ENCODE measurements at places on chromosomes 6 and 20. TPM values are rescaled to one million over a fixed set of nuclear protein-coding genes. Genes with fewer than 3 reads are reported as not detected.

CDH26 gene
- not detected for polyA plus RNA-seq

SLC13A3 gene
- not detected for polyA plus RNA-seq

EDN3 gene
- not detected for polyA plus RNA-seq

TBC1D22B gene
- 4.3 TPM for polyA plus RNA-seq

ID4 gene
- polyA plus RNA-seq = not detected

DNA sequence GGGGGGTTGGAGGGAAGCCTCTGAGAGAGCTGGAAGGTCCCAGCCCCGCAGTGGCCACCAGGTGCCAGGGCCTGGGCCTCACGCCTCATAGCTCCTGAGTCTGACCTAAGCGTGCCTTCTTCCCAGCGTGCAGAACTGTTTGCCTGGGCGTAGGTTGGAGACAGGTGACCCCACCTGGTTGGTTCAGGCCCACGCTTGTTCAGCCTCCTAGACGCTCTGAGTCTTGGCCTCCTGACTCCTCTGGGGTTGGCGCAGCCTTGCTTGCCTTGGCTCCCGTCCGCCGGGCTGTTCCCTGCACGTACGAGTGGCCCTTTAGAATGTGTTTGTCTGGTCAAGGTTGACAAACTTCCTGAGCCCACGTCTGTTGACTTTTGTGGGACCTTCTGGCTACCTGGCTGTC lies 70.8 kb downstream of the EYA2 start:
- DNase-seq = no peak

DNA sequence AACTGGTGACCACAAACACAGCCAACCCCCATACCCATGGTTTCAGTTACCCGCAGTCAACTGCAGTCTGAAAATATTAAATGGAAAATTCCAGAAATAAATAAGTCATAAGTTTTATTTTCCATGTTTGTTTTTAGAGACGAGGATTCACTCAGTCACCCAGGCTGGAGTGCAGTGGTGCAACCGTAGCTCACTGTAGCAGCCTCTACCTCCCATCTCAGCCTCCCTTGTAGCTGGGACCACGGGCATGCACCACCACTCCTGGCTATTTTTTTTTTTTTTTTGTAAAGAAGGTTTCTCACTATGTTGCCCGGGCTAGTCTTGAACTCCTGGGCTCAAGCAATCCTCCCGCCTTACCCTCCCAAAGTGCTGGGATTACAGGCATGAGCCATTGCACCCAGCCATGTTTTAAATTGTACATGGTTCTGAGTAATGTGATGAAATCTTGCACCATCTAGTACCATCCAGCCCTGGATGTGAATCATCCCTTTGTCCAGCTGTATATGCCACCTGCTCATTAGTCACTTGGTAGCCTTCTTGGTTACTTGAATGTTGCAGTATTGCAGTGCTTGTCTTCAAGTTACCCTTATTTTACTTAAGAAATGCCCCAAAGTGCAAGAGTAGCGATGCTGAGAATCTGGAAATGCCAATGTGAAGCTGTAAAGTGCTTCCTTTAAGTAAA lies 14.5 kb downstream of the CSNK2A1 start:
- no peak for DNase-seq

DNA sequence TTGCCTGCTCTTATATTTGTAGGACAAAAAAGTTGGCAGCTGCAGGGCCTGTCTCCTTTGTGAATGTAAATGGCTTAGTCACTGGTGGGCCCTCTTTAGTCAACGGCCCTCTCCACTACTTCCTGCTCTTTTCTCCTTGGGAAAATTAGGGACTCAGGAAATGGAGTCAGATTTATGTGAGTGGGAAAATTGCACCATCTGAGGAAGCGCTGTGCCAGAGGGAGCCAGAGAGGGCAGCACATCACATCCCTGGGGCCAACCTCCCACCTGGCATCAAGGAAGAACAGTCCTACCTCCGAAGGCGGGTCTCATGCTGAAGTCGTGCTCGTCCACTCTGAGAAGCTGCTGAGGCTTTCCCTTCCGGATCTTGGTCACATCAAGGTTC lies 15.6 kb downstream of the GABRR2 start:
- no peak for DNase-seq
